NCI-H82 (cell line): ENCODE measurements at places on chromosomes 16 and 17.

- DNase-seq = peak; percentile 68
These were observed 32.9 kb downstream of the SRCIN1 start for GRCh38 chr17:38572669-38573365.

- peak; percentile 51 for DNase-seq
These were observed 946 bp downstream of the OSGIN1 start for GRCh38 chr16:83953796-83954576.

GRCh38 chr16:69241926-69242325, 55.0 kb downstream of the SNTB2 start:
- no peak for DNase-seq

- DNase-seq = no peak
These were observed 309.5 kb upstream of the PMFBP1 start for GRCh38 chr16:72481419-72481818.
